Karpas-422 (cell line): ENCODE measurements at places on chromosomes 6 and 20. TPM values are rescaled to one million over a fixed set of nuclear protein-coding genes. Genes with fewer than 3 reads are reported as not detected.

DNA sequence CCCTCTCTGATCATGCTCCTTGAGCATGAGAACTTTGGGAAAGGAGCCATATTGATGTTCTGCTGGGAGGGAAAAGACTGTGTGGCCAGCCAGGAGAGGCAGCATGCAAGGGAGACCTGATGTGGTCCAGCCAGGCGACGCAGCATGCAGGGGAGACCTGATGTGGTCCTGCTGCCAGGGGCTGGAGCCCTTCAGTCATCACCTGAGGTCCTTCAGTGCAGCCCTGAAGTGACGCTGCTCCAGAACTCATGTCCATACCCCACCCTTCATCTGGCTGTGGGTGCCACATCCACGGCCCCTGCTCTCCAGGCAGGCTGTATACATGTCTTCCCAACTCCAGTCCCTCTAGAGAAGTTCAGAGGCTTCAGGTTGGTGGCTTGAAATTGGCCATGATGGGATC lies 134.4 kb downstream of the ERMARD start:
- no peak for DNase-seq

DNA sequence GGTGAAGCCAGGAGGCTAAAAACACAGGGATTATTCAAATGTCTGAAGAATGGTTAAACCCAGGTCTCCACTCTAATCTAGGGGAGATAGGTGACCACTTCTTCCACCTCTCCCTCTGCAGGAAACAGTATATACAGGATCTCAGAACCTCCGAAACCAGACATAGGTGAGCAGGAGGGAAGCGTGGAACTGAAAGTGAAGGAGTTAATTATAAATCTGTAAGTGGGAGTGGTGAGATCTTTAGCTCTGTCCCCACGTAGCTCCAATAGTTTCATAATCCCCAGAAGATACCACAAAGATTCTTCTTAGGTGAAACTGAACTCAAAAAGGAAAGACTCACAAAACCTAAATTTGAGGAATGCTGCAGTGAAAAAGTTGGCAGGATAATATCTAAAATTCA lies 76.8 kb downstream of the THEMIS start:
- no peak for DNase-seq

DNA sequence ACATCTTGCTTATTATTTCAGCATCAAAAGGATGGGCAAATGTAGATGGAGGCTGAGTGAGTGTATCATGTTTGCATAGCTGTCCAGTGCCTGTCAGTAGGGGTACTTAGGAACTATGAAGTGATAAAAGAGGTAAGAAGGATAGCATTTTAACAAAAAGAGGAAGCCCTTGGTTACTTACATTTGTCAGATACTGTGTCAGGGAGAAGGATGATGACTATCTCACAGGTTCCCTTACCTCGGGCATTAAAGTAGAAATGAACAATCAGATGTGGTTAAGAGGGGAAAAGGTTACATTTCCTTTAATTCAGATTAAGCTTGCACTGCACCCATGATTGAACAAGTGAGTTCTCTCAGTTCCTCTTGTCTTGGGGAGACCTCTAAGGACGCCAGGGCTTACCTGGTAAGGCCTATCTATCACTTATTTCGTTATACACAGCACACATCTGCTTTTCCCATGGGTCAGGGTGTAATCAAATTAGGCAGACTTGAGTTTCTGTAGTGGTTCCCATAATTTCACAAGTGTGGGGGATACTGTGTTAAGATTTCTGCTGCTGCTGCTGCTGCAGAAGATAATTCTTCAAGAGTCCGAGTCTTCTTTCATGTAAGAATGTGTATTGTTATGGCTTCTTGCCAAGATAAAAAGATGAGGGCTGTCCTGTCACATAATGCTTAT lies 4.5 kb downstream of the FOXO3 start:
- DNase-seq = peak; percentile 97

GRCh38 chr6:117976030-117976651 lies 69.1 kb downstream of the SLC35F1 start:
- peak; percentile 83 for DNase-seq

DNA sequence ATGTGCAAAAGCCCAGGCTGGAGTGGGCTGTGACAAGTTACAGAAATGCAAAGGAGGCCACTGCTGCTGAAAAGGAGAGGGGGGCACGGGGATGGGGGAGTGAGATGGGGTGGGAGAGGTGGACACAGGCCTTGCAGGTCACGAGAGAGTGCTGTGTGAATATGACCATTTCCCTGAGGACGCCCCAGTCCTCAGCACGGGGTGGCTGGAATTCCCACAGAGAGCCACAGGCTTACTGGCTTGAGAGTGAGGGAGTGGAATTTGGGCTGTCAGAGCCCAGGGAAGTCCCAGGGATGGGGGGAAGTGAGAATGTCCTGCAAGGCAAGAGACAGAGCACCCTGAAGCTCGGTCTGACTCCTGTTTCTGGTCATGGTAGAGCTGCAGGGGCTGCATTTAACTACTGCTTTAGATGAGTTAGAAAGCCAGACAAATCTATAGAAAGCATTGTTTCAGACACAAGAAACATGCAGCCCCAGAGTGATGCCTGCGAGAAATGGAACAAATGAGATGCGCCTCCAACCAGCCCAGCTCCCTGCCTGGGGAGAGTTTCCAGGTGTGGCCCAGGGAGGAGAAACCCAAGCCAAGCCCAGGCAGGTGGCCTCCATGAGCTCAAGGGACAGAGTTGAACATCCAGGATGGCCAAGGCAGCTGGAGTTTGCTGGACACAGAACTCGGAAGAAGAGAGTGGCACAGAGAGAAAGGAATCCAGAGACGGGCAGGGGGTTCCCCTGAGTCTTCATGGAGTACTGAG lies 30.5 kb downstream of the NPEPL1 start:
- DNase-seq = no peak

VWA7 gene
- 0.29 and 0.34 TPM in 2 replicates for total RNA-seq

GRCh38 chr6:51531623-51532022 lies 555.8 kb downstream of the PKHD1 start:
- DNase-seq = peak; percentile 67

- no peak for DNase-seq
These were observed 13.0 kb downstream of the ZNF451 start for GRCh38 chr6:57102976-57103375.

DNA sequence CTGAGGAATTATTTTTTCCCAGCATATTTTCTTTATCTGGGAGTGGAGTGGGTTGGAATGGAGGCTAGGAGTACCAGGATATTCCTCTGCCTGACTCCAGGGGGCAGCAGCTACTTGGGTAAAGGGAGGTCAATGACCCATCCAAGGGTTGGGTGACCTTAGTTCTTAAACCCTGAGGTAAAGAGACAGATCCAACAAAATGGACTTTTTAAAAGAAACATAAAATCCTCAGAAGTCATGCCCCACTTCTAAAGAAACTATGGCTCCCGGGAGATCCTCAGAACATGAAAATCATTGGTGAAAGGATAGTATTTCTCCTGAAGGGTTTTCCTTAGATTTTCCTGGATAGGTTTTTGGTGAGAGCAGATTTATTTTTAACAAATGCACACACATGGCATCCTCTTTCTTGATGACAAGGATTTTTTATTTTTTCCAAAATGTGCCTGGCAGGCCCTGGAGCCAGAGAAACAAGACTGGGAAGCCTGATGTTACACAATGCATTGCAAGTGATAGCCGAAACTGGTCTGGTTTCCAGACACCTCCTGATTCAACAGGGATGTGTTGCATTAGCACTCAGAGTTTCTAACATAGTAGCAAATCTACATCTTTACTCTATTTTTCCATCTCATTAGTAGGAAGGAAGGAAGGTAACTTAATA lies 240.9 kb upstream of the BTBD3 start:
- DNase-seq = peak; percentile 56

SAPCD1 gene
- 1.8 and 14.0 TPM in 2 replicates for total RNA-seq

GRCh38 chr6:3841066-3841454 lies 8.1 kb upstream of the FAM50B start:
- DNase-seq = no peak

- DNase-seq = no peak
These were observed 96.9 kb upstream of the HMGCLL1 start for GRCh38 chr6:55675941-55676340.

DNA sequence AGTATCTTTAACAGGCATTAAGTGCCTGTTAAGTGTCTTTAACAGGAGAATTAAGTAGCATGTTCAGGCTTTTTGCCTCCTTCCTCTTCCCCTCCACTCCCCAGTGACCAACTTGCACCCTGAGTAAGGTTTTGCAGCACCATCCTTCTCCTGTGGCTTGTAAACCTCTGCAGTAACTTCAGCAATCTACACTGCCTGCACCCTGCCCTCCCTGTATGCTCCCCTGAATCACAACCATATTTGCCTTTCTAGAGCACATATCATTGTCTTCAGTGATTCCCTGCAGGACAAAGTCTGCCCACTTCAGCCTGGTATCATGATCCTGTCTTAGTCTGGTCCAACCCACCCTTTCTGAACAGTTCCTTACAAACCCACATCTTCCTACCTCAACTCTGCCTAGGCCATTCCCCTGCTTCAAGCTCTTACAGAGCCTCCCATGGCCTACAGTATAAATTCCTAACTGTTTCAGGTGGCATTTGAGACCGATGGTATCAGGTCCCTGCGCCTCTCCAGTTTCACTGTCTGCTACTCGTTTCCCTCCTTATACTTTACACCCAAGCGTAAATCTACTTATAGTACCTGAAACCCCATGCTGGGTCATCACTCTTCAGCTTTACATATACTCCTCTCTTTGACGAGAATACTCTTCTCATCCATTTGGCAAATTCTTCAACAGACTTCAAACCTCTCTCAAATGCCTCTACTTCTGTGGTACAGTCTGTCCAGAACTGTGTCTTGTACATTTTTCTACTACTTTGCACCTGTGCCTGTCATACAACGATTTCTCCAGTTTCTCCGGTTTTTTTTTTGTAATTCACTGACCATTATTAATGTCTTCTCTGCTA lies 69.8 kb downstream of the ZHX3 start:
- DNase-seq = peak; percentile 24

HTR1B gene
- not detected in 2 replicates for total RNA-seq

ADGRB3 gene
- total RNA-seq = not detected in 2 replicates

DLK2 gene
- 1.5 and 3.1 TPM in 2 replicates for total RNA-seq

SOX18 gene
- not detected in 2 replicates for total RNA-seq

- no peak for DNase-seq
These were observed 657.5 kb upstream of the DEFB115 start for GRCh38 chr20:30599990-30600389.

DNA sequence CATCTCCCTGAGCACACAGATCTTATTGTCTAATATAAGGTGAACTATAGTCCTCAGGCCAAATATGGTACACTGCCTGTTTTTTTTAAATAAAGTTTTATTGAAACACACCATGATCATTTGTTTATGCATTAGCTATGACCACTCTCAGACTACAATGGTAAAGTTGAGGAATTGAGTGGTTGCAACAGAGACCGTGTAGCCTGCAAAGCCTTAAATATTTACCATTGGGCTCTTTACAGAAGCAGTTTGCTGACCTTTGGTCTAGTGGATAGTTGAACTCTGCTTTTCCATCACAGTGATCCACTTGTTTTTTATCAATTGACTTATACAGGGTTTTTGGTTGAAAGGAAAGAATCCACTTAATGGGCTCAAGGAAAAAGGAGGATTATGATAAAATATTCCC lies 27.3 kb upstream of the METTL24 start:
- DNase-seq = no peak

GRCh38 chr6:10977231-10977968 lies 66.7 kb downstream of the ELOVL2 start:
- no peak for DNase-seq

- DNase-seq = no peak
These were observed 301.8 kb downstream of the BTBD9 start for GRCh38 chr6:38337819-38338465.

- DNase-seq = no peak
These were observed 16.2 kb downstream of the ADGRB3 start for GRCh38 chr6:68651011-68651985.

FAM217A gene
- total RNA-seq = not detected in 2 replicates
